Effector memory CD4-positive, alpha-beta T cell (primary cell): ENCODE measurements at places on chromosomes 12 and 14.

DNA sequence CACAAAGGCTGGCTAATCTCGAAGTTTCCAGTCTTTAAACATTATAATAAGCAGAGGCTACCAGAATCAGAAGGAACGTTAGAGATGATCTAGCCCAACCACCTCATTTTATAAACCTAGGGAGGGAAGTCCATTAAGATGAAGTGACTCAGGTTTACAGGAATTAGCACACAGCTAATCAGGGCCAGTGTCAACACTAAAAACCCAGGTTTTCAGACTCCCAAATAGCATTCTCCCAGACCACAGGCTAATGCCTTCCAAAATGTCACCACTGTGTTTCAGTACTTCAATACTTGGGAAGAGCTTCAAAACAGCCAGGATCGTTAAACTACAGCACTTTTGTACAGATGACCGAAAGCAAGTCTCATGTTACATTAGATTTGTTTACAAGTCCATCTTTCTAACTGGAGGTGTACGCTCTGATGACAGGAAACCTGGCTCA is 89.2 kb downstream of the FOXN3 start:
- H3K27ac ChIP-seq, result no peak overlapping the region
- no peak for DNase-seq
- H3K4me3 ChIP-seq, result no peak overlapping the region
- H3K4me1 ChIP-seq, result peaks cover 7% of the 10 kb centered on the region
- no peaks in the 10 kb centered on the region for H3K27me3 ChIP-seq

DNA sequence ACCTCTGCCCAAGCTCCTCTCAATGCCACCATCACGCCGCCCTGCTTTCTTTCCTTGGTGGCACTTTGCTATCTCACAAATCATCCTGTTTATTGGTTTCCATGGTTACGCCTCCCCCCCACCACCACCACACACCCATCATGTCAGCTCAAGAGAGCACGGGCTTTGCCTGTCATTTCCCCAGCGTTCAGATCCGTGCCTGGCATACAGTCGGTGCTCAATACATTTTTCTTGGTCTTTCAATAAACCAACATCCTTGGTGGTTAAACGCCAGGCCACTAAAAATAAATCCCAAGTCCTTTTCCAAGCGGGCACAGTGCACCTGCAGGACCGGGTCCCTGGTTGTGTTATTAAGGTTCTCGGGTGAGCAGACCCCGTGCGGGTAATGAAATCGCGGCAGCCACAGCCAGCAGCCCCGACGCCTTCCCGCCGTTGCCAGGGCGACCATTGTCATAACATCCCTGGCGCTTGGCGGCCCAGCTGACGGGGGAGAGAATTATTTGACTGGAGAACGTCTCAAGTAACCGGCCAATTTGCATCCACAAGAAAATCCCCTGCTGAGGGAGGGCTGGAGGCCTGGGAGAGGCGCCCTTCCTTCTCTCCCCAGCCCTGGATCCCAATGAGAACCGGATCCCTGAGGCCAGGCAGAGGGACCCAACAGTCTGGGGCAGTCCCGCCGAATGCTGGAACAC is 92.9 kb downstream of the KSR2 start:
- H3K4me3 ChIP-seq, result no peak overlapping the region
- H3K27me3 ChIP-seq, result no peaks in the 10 kb centered on the region
- DNase-seq, result peak; percentile 44
- H3K4me1 ChIP-seq, result peaks cover 3% of the 10 kb centered on the region
- no peaks in the 10 kb centered on the region for H3K36me3 ChIP-seq

DNA sequence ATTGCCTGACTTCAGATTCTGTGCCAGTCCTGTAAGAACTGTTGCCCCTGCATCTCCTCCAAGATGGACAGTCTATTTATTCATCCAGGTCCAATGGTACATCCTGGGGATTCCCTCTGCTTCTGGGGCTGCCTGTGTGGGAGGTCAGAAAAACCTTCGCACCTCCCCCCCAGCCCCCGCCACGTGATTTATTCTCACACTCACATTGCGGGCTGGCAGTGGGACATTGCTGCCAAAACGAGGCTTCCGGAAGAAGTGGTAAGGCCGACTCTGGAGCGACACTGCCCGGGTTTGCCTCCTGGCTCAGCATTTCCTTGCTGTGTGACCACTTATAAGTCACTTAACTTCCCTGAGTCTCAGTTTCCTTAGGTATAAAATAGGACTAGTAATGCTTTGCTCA is 5.9 kb upstream of the RTL1 start:
- H3K4me3 ChIP-seq, result no peak overlapping the region
- no peaks in the 10 kb centered on the region for H3K4me1 ChIP-seq
- H3K27ac ChIP-seq, result no peak overlapping the region
- no peak for DNase-seq
- no peaks in the 10 kb centered on the region for H3K27me3 ChIP-seq

- H3K27ac ChIP-seq, result no peak overlapping the region
- no peaks in the 10 kb centered on the region for H3K4me1 ChIP-seq
- H3K27me3 ChIP-seq, result no peaks in the 10 kb centered on the region
- no peak for DNase-seq
- peaks cover 60% of the 10 kb centered on the region for H3K36me3 ChIP-seq
Measured at GRCh38 chr12:53523131-53523530, 15.8 kb upstream of the NPFF start.

- H3K4me1 ChIP-seq, result peaks cover 12% of the 10 kb centered on the region
- peak overlapping the region; percentile 75 for H3K27ac ChIP-seq
- H3K36me3 ChIP-seq, result peaks cover under 1% of the 10 kb centered on the region
- H3K4me3 ChIP-seq, result peak overlapping the region; percentile 62
Measured at GRCh38 chr12:42326541-42327226, 717 bp downstream of the PPHLN1 start.

DNA sequence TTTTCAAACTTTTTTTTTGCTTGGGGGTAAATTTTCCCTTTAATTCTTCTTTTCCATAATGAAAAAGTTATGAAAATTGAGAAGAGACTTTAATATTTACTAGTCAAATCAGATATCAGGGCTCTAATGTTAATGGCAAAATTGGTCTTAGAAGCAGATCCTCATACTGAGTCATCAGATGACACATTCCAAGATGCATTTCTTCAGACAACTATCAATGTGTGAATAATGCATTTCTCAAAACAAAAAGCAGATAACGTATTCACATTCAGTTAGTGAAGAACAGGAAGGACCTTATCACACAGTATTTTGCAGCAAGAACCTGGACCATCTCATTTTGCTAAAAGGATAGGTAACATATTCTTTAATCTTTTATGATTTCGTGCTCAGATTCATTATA is 130.7 kb downstream of the GPHN start:
- H3K27me3 ChIP-seq, result no peaks in the 10 kb centered on the region
- DNase-seq, result no peak
- H3K4me3 ChIP-seq, result no peak overlapping the region
- no peak overlapping the region for H3K27ac ChIP-seq

GRCh38 chr12:79508622-79509021 is 182.1 kb downstream of the PAWR start:
- H3K36me3 ChIP-seq, result no peaks in the 10 kb centered on the region
- no peaks in the 10 kb centered on the region for H3K4me1 ChIP-seq
- no peak overlapping the region for H3K4me3 ChIP-seq
- DNase-seq, result no peak
- H3K27me3 ChIP-seq, result no peaks in the 10 kb centered on the region

GRCh38 chr14:104549536-104550339 is 29.8 kb upstream of the C14orf180 start:
- no peak for DNase-seq
- no peaks in the 10 kb centered on the region for H3K27me3 ChIP-seq
- no peak overlapping the region for H3K27ac ChIP-seq

- no peak overlapping the region for H3K4me3 ChIP-seq
- H3K27ac ChIP-seq, result no peak overlapping the region
- H3K36me3 ChIP-seq, result no peaks in the 10 kb centered on the region
- no peak for DNase-seq
- no peaks in the 10 kb centered on the region for H3K4me1 ChIP-seq
- no peaks in the 10 kb centered on the region for H3K27me3 ChIP-seq
Measured at GRCh38 chr12:40917561-40917960, 225.3 kb downstream of the CNTN1 start.

- peaks cover 46% of the 10 kb centered on the region for H3K36me3 ChIP-seq
- H3K27me3 ChIP-seq, result no peaks in the 10 kb centered on the region
- no peak for DNase-seq
- H3K4me1 ChIP-seq, result peaks cover 8% of the 10 kb centered on the region
Measured at GRCh38 chr14:105049753-105050550, 15.3 kb downstream of the GPR132 start.

- no peaks in the 10 kb centered on the region for H3K27me3 ChIP-seq
- H3K4me3 ChIP-seq, result no peak overlapping the region
- H3K36me3 ChIP-seq, result no peaks in the 10 kb centered on the region
- DNase-seq, result no peak
- H3K4me1 ChIP-seq, result no peaks in the 10 kb centered on the region
- H3K27ac ChIP-seq, result no peak overlapping the region
Measured at GRCh38 chr12:5440978-5441377, 9.1 kb downstream of the NTF3 start.

DNA sequence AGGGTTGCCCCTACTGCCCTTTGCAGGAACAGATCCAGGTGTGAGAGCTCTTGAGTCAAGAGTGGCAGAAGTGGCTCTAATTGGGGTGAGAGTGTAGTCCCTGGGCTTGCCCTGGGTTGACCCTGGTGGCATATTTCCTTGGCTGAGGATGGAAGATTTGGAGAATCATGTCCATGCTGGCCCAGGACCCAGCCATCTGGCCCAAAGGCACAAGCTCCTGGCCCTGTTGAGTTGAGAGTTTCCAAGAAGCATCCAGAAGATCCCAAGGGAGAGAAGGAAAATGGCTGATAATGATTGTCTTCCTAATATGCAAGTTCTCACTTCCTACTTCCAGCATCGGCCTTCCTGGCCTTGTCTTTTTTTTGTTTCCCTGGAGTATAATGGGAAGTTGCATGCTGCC is 55.5 kb upstream of the SRSF5 start:
- H3K4me3 ChIP-seq, result no peak overlapping the region
- H3K27ac ChIP-seq, result no peak overlapping the region
- no peak for DNase-seq
- no peaks in the 10 kb centered on the region for H3K27me3 ChIP-seq
- H3K4me1 ChIP-seq, result peaks cover 22% of the 10 kb centered on the region

- no peak overlapping the region for H3K4me3 ChIP-seq
- no peaks in the 10 kb centered on the region for H3K36me3 ChIP-seq
- H3K27me3 ChIP-seq, result no peaks in the 10 kb centered on the region
- DNase-seq, result no peak
- peaks cover 5% of the 10 kb centered on the region for H3K4me1 ChIP-seq
Measured at GRCh38 chr14:23013054-23013748, 3.3 kb upstream of the C14orf93 start.

- no peak within 1 kb of the TSS for H3K27ac ChIP-seq
- H3K4me1 ChIP-seq, result no peaks in the 10 kb centered on the region
- no peak for DNase-seq
- no peaks in the 10 kb centered on the region for H3K27me3 ChIP-seq
- H3K36me3 ChIP-seq, result no peaks in the 10 kb centered on the region
Measured at GRCh38 chr14:47675466-47676314, at the start of gene MDGA2. TSS of gene MDGA2 (minus strand) at chr14:47675605.
